ENCODE measurements at places on chromosomes 16 and 17.

- DNase-seq = no peak
These were observed 24.6 kb upstream of the KCNJ12 start for GRCh38 chr17:21351366-21352065.

- DNase-seq = no peak
These were observed 826 bp downstream of the LYZL6 start for GRCh38 chr17:35942588-35943186.

- no peak for DNase-seq
These were observed 1.2 kb upstream of the RPH3AL start for GRCh38 chr17:353838-354234.

DNA sequence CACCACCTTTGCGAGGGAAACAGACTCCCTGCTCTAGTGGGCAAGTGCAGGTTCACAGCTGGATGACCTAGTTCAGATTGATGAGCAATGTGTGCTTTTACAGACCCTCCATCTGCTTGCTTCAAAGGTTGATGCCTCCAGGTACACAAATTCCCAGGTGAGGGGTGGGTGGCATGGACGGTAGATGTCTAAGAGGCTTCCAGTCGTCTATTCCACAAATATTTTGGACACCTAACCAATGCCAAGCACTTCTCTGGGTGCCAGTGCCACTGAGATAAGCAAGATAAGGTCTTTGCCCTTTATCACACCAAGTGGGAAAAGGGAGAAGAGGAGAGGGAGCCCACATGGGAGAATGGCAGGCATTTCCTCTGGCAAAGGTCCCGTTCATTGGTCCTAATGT, 316.6 kb upstream of the CDH5 start:
- DNase-seq = no peak

GRCh38 chr16:88383401-88384221, 852 bp downstream of the ZNF469 start:
- peak; percentile 27 for DNase-seq

DNA sequence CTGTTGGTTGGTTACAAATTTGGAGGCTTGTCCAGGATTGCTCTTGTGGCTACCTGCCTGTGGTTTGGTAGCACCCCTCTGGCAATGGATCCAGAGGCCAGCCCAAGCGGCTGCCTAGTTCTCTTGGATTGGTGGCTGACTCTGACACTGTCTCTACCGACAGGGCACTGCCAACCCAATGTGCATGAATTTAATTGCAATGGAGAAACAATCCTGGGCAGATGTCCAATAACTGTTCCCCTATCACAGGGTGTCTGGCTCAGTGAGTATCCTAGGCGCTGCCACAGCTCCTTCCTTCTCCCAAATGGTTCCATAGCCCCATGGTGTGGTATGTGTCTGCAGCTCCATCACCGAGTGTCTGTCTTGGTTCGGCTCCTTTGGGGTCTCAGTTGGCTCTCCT, 19.5 kb downstream of the N4BP1 start:
- no peak for DNase-seq

GRCh38 chr17:28345419-28346198, 10.0 kb downstream of the TNFAIP1 start:
- no peak for DNase-seq

GRCh38 chr16:75042426-75043174, 43.8 kb downstream of the ZNRF1 start:
- no peak for DNase-seq

DNA sequence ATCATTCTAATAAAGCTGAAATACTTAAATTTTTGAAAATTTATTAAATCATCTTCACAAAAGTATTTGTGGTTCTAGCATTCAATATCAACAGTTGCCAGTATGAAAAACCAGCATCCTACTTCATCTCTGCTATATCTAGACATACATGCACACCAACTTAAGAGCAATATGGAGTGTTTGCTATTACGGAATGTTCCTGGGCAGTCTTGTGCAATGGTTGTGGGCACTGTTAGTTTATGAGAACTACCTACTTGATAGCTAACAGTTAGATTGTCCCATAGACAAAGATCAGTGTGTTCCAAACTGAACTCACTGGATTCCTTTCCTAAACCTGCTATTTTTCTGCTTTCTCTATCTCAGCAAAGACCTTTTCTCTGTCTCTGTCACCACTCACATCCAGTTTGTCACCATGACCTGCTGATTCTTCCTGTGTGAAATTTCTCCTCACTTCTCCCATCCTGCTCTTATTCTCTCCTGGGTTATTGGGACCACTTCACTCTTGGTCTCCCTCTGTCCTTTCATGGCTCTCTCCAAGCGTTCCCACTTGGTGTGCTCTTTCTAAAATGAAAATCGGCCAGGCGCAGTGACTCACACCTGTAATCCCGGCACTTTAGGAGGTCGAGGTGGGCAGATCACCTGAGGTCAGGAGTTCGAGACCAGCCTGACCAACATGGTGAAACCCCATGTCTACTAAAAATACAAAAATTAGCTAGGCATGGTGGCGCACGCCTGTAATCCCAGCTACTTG, 27.7 kb downstream of the CNTROB start:
- no peak for DNase-seq

DNA sequence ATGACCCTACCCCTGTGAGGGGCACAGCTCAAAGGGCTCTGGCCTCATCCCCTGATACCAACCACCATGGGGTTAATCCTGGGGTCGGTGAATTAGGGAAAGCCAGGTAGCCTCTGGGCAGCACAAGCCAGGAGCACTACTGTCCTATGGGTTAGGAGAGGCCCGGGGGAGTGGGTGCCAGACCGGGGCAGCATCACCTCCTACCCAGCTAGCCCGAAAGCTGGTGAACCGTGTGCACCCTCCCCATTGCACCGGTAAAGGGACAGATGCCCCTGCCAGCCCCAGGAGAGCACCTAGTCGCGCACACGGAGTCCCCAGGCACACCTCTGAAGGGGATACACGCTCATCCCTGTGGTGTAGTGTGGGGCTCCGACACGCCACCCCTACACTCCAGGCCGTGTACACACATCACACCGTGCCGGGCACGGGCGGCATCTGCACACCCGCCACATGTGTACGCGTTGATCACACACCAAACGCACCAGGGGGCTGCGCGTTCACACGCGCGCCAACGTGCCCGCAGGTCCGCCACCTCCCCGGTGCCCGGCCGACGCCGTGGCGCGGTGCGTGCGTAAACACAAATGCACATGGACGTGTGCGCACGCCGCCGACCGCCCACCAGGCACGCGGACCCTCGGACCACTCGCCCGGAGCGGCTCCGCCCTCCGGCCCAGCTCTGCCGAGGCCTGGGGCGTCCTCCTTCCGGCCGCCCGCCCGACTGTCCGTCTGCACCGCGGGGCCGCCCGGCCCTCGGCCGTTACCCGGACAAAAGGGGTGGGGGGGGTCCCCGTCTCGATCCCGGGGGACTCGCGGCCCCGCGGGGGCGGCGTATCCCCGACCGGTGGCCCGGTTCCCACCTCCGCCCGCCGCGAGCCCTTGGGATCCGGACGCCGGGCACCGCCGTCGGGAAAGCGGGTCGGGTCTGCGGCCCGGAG, 785 bp downstream of the UBALD1 start:
- DNase-seq = no peak

- DNase-seq = no peak
These were observed 38.2 kb downstream of the RTN4RL1 start for GRCh38 chr17:1986783-1987451.

DNA sequence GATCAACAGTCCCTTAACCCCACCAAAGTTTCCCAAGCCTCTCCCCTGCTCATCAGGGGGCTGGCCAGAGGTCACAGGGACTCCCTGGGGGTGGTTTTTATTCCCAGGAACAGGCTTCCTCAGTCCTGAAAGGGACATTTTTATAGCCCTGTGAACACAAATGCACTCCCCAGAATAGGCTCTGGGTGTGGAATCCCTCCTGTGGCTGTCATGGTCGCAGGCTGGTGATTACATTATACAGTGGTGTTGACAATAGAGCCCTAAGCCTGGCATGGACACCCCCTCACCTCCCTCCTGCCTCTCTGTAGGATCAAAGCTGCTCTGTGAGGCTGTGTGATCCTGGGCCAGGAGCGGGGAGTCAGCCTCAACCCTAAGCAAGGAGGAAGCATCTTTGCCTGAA, 1.4 kb upstream of the CA4 start:
- DNase-seq = no peak

- no peak for DNase-seq
These were observed 114.0 kb downstream of the PRKCA start for GRCh38 chr17:66416207-66416940.

DNA sequence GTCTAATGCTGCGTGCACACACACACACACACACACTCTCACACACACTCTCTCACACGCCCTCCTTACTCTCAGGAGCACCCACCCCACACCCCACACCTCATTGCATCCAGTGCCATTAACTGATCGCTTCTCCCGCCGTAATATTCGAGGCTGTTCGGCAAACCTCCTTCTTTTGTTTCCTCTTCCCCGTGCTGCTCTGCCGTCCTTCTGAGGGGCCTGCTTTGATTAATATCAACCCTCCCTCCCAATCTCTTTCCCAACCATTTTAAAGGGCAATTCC, 156.2 kb upstream of the TNRC6C start:
- no peak for DNase-seq

GRCh38 chr17:66523378-66524200, 221.2 kb downstream of the PRKCA start:
- no peak for DNase-seq

- no peak for DNase-seq
These were observed 3.4 kb downstream of the TRAF4 start for GRCh38 chr17:28747051-28747691.

- DNase-seq = no peak
These were observed 1044.6 kb downstream of the CDH11 start for GRCh38 chr16:64077242-64077641.

DNA sequence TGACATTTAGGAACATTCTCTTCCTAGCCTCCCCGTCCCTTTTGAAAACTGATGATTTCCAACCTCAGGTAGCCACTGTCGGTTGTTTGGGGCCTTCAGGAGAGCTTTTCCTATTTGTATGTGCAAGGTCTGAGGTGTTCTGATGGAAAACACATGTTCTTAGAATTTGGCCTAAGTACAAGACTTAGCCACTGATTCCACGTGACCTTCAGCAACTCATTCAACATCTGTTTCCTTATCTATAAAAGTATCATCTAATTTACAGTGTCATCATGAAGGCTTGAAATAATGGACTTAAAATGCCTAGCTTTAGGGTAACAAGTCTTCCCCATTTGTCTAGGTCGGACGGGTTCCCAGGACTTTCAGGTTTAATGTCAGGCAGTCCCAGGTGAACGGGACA, 259.3 kb downstream of the SOX9 start:
- DNase-seq = no peak

DNA sequence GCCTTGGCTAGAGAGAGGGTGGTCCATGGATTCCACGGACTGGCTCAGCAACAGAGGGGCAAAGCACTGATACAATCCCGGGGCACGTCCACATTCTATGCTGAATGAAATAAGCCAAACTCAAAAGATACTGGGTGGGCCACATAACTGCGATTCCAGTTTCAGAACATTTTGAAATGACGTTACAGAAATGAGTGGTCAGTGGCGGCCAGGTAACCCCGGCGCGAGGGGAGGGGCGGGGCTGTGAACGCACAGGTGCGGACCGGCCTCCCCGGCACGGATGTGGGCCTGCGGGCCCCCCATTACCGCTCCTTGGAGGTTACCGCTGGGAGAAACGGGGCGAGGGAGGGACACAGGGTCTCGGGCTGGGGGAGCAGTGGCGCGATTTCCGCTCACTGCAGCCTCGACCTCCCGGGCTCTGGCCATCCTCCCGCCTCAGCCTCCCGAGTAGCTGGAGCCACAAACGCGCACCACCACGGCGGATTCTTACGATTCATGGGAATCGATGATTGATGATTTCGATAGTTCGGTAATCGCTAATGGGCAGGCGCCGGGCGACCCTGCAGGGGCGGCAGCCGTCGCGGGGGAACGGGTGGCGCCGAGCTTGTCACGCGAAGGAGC, 559 bp downstream of the MVD start:
- DNase-seq = no peak

DNA sequence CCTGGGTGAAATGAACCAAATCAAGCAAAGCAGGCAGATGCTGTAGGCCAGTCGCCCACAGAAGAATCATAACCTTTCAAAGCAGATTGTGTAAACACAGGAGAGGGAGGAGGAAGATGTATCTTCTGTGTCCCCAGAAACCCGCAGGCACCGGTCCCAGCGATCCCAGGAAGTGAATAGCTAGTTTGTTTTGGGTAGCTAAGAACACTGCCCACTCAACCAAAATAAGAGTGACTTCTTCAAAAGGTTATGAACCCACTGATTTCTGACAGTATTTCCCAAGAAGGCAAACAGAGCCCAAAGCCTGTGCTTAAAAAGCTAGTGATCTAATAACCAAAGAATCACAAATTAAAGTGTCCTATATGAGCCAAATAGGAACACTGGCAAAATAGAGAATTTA, 67.8 kb downstream of the GRIN2A start:
- DNase-seq = no peak

DNA sequence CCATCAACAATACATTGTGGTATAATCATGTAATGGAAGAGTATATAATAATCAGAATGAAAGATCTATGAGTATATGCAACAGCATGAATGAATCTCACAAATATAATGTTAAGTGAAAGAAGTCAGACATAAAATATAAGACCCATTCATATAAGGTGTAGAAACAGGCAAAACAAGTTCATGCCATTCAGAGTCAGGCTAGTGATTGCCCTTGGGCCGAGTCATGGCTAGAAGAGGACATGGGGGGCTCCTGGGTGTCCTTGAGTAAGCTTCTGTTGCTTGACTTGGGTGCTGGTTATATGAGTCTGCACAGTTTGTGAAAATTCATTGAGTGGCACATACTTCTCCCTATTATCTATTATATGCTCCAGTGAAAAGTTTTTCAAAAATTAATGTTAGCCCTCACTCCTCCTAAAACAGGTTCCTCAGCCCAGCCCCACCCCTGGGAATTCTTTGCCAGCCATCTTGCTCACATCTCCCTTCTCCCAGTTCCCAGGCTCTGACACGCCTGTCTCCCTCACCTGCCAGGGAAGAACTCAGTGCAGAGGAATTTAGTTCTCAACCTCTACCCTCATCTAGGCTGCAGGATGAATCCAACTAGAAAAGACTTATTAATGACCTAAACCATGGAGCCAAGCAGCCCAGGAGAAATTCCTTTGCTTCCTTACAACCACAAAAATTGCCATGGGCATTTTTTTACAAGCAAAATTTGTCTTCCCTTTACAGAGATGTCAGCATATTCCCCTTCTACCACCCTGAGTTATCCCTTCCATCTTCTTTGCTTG, 52.4 kb upstream of the NFAT5 start:
- DNase-seq = no peak

DNA sequence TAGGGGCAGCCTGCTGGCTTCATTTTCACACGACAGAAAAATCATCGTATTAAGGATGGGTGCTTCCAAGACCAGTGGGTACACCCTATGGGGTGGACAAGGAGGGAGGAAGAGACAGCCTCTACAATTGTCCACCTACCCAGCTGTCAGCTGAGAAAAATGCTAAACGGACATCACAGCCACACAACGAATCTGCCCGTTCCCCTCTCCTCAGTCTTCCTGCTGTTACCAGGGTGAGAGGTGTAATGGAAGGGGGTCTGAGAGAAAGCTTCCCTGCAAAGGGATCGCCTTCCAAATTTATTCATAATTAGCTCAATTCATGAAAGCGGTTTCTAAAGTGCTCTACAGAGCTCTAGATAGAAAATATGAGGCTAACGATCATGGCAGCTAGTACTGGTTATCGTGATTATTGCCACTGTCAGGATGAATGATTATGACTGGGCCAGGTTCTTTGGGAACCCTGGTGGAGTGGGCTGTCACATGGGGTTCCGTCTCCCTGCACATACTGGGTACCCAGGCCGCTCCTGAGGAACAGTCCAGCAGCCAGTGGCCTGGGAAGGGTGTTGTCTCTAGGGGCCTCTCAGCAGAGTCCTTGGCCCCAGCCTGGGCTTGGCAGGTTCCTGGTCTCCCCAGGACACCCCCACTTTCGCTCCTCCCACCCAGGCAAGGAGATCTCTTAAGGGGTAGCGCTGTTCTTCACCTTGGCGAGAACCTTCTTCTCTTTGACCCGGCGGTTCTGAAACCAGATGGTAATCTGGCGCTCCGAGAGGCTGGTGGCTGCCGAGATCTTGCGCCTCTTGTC, 2.2 kb downstream of the HOXB13 start:
- no peak for DNase-seq
